ENCODE measurements at places on chromosomes 3 and 15.

- no peak for DNase-seq
These were observed 26.3 kb downstream of the GPD1L start for GRCh38 chr3:32132706-32133105.

DNA sequence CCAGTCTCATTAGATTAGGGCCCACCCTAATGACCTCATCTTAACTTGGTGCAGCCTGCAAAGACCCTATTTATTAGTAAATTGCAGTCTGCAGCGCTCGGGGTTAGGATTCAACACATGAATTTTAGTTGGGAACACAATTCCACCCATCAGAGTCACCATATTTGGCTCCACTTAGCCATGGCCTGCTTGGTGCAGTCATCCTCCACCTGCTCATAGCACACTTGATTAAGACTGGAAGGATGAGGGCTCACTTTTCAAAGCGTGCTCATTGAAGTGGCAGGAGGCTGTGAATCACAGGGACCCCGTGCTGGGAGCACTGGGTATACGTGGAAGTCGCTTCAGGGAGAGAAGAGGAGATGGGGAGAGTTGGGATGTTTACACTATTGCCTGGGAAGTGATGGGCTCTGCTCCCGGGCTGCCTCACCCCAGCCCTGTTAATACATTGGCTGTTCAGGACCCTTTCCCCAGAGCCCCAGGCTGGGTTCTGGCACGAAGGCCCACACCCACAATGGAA is 68.2 kb downstream of the ASB7 start:
- no peak for DNase-seq

DNA sequence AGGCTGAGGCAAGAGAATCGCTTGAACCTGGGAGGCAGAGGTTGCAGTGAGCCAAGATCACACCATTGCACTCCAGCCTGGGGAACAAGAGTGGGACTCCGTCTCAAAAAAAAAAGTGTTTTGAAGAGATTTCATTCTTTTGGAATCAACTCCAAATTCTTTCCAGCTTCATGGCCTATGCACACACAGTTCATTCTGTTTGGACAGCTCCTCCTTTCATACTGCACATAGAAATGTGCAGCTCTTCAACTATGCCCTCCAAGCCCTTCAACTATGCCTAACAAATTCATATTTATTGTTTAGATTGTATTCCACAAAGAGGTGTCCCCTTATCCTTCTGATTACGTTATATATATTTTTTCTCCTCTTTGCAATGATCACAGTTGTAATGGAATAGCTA is 4.2 kb downstream of the TP53BP1 start:
- DNase-seq, result no peak

GRCh38 chr15:43046484-43046883 is 59.4 kb downstream of the UBR1 start:
- no peak for DNase-seq

DNA sequence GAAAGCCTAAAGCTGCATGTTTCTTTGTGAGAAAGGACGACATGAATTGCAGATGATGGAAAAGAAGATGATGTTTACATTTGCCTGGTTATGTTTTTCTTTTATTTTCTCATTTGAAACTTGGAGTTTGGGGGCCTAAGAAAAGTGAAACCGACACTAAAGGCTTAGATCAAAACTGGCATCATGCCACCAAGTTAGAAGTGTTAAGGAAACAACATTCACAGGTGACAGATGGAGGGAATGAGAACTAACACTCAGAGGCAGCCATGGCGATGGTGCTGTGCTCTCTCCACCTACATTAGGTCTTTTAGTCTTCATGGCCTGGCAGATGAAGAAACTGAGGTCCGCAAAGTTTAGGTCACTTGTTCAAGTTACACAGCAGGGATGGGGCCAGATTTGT is 923.6 kb downstream of the TUSC7 start:
- no peak for DNase-seq

GRCh38 chr15:71186267-71186666 is 71.0 kb downstream of the THSD4 start:
- no peak for DNase-seq

Data from activated T-helper 1 cell treated with anti-CD3 and anti-CD28 coated beads, Interleukin-12 subunit alpha, Interleukin-12 subunit beta, Interleukin-2, Interleukin-4 antibody, amounts not matched to agents 30 ng/mL and 10 ng/mL and 1 ng/mL, durations not matched to agents 14 hours and 24 hours and 36 hours (primary cell).